Epithelial cell of esophagus (primary cell): ENCODE measurements at places on chromosomes 16 and 17.
A peak's percentile ranks its signal among the peaks of the same experiment; 100 is the strongest.

DNA sequence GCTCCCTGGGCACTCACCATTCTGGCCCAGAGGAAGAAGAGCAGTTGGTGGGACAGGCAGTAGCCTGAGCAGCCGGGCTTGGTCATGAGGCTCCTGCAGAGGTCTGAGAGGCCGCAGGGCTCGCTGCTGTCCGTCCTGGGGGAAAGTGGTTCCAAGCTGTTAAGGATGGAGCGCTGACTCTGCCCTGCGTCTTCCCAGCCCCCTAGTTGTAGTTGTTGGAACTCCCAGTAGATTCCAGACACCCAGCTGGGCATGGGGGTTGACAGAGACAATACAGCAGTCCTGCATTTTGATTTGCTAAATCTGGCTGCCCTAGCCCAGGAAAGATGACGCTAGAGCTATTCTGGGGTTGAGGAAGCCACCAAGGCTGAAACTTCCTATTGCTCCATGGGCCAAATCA is 7.3 kb downstream of the C16orf89 start:
- no peak for DNase-seq

GRCh38 chr17:71304498-71305158 is 816.2 kb upstream of the SOX9 start:
- no peak for DNase-seq

- DNase-seq, result no peak
Measured at GRCh38 chr17:39861235-39861634, 2.9 kb downstream of the IKZF3 start.

- DNase-seq, result peak; percentile 10
Measured at GRCh38 chr16:12002447-12003006, 26.0 kb downstream of the SNX29 start.

DNA sequence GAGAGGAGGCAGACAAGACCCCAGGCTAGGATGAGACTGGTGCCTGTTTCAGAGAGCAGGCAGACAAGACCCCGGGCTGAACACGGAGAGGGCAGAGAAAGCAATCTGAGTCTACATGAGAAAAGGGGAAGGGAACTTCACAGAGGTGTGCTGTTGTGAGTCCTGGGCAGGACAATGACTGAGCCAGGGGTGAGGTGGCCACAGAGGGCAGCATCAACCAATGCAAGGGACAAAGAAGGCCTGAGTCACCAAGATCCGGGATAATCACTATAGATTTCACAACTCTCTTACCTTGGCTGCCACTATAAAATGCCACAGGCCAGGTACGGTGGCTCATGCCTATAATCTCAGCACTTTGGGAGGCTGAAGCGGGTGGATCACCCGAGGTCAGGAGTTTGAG is 89.0 kb downstream of the SLC39A11 start:
- peak; percentile 45 for DNase-seq

GRCh38 chr17:81665205-81666091 is 957 bp downstream of the OXLD1 start:
- peak; percentile 38 for DNase-seq

DNA sequence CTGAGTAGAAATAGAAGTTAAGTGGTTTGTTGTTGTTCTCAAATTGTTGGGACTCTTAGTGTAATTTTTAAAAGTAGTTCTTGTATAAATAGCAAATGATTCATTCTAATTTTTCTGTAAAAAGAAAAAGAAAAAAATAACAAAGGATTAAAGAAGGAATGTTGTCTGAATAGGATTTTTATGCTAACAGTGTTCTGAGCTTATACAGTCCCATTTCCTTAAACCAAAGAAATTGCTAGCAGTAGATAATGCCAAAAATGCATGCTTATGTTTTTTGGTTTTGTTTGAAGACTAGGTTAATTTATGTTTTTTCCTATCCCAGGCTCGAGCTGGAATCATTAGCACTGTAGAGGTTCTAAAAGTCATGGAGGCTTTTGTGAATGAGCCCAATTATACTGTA is 44.7 kb upstream of the KPNB1 start:
- no peak for DNase-seq

- no peak for DNase-seq
Measured at GRCh38 chr16:31561426-31562233, 33.9 kb downstream of the AHSP start.

DNA sequence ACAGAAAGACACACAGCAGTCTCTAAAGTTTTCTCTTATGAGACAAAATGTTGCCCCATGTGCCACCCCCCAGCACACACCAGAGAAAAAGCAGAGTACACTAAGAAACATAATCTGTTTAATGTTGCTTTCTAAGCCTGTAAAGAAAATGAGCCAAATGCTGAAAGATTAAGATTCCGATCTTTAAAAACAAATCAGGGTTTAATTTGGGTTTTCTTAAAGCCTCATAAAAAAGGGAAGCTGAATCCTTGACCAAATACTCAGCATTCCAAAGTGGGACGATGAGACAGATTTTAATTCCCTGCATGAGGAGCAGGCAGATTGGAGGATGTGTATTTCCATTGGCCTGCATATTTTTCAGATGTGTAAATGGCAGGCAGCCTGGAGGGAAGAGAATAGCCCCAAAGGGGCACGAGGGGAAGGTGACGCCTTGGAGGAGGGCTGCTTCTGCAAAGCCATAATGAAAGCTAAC is 118.4 kb downstream of the COPRS start:
- DNase-seq, result no peak

DNA sequence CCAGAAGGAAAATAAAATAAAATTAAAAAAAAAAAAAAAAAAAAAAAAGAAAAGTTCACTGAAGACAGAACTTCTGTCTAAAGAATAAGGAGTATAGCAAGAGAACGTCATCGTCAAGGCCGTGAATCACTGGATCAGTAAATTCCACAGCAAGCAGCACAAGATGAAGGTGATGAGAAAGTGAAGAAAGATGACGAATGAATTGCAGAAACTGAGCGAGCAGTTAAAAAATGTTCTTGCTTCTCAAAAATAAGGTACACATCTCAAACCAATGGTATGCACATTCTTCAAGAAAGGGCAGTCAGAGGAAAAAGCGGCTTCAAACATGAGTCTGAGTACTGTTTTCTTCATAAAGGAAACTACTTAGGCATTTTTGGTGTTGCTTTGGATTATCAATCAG is 104.7 kb downstream of the SMG6 start:
- DNase-seq, result no peak

- DNase-seq, result no peak
Measured at GRCh38 chr17:19768046-19768782, 20.1 kb upstream of the ALDH3A1 start.

DNA sequence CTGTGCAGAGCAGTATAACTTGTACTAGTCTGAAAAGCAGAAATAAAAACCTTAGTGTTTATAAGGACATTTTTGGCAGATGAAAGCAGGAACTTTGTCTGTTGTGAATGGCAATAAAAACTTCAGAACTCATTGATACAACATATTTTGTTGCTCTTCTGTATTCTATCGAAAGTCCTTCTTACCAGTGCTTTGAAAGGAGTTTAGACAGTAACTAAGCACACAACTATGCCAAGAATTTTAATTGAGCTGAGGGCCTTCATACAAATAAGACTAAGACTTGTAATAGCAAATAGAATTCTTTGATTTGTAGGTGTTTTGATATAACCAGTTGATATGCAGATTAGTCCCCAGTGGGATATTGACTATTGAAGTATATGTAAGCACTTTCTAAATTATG is 308.4 kb downstream of the ZFHX3 start:
- DNase-seq, result no peak

- peak; percentile 49 for DNase-seq
Measured at GRCh38 chr17:56593086-56593645, 333 bp upstream of the NOG start.

DNA sequence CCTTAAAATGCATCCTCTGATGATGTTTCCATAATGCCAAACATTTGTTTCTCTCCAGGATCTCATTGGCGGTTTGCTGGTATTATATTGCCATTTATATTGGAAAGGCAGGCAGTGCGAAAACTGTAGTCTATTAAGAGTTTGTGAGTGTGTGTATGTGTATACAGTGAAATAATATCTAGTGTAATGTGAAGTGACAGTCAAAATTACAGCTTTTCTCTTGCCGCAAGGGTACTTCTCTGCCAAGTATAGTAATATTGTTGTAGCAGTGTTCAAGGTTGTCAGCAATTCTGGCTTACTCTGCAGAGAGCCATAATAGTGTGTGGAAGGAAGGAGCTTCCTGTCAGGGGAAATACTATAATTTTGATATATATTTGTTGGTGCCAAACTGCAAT is 178.6 kb downstream of the WWOX start:
- no peak for DNase-seq

- DNase-seq, result peak; percentile 32
Measured at GRCh38 chr17:57114085-57114673, 29.1 kb downstream of the AKAP1 start.

DNA sequence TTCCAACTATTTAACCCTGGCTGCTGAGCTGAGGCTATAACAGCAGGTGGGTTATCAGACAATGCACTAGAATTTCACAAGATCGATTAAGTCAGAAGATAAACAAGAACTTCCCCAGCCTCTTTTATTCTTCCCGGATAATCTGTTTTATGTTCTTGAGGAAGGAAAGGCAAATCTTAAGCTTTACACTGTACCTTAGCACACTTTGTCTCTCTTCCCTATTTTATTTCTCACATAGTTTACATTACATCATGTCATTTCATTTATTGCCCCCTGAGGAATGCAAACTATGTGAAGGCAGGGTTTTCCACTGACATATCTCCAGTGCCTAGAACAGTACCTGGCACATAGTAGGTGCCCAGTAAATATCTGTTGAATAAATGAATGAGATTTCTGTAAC is 139.6 kb downstream of the SKAP1 start:
- no peak for DNase-seq

GRCh38 chr17:17104494-17104893 is 62.2 kb downstream of the MPRIP start:
- DNase-seq, result no peak
